Renal cortical epithelial cell (primary cell): ENCODE measurements at places on chromosomes 6 and 20.
A peak's percentile ranks its signal among the peaks of the same experiment; 100 is the strongest.

DNA sequence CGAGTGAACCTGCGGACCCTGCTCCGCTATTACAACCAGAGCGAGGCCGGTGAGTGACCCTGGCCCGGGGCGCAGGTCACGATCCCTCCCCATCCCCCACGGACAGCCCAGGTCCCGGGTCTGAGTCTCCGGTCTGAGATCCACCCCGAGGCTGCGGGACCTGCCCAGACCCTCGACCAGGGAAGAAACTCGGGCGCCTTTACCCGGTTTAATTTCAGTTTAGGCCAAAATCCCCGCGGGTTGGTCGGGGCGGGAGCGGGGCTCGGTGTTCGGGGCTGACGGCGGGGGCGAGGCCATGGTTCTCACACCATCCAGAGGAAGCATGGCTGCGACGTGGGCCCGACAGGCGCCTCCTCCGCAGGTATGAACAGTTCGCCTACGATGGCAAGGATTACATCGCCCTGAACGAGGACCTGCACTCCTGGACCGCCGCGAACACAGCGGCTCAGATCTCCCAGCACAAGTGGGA lies 46.9 kb upstream of the TRIM26 start:
- no peak for DNase-seq

DNA sequence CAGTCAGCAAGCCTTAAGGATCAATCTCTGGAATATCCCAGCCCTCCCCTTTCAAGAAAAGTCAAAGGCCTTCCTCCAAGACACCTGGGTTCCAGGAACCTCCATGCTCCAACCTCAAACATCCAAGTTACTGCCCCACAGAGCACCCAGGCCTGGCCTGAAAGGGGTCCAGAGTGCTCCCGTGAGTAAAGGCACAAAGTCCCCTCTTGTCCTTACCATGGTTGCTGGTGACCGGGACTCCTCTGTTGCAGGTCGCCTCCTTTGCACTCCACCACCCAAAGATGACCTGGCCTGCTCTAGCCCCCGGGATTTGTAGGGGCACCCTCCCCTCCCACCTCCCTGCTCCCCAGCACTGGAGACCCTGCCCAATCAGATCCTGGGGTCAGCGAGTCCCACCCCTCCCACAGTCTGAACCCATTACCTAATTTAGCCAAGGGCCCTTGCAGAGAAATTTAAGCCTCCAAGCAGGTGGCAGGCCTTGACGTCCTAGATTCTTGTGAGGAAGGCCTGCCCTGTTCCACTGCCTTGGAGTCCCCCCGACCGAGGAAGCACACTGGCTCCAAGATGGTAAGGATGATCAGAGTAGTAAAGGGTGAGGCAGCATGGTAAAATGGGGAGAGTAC lies at the start of gene TNNC2:
Gene TNNC2 (minus strand): TSS at position 283 of the 623 bp plus-strand sequence. CDS start 64 bp downstream, at position 219.
- no peak for DNase-seq

DNA sequence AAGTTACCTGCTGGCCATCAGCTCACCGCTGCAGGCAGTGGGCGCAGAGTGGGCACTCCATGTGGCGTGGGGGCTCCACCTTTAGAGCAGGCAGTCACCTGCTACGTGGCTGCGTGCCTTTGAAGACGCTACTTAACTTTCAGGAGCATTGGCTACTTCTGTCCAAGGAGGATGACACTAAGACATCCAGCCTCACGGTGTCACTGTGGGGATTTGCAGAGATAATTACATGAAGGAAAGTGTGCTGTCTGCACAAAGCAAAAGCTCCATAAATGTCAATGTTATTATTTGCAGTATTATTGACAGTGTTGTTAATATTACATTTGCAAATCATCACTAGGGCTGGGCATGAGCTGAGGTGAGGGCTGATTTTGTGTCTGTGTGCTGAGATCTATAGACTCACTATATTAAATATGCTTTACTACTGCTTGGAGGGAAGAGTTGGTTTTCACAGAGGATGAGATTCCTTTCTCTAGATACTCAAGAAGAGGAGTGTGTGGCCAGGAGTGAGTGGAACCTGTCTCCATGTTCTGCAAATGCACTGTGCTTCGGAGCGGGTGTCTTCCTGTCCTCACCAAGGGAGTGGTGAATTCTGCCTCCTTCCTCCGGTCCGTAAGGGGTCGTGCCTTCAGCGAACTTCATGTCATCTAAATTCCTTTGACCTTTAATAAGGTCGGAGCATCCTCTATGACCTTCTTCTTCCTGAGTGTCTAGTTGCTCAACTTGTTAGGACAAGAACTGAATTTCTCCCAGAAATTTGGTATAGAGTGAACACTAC lies 165.8 kb upstream of the SYNDIG1 start:
- DNase-seq, result no peak

DNA sequence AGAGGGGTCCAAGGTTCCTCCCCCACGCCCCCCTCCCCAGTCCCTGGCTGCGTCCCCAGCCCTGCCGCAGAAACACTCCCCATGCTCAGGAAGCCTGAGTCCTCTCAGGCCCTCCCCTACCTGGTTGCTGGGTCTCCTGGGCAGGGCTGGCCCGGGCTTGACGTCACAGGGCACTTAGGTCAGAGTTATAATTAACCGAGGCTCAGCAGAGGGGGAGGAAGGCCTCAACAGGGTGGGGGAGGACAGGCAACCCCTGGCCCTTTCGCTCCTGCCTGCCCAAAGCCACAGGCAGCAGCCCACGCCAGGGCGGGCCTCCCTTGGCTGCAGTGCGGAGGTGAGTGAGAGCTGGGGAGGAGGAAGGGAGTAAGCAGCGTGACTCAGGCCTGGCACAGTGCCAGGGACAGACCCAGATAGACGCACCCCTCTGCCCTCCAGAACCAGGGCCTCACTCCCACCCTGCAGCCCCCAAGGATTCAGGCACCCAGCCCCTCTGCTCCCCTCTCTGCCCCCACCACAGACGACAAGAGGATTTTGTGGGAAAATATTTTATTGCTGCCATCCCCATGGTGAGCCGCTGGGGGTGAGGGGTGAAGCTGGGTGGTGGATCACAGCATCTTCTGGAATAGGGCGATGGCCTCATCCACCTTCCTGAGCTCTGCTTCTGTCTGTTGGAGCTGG lies at the start of gene VWA7:
Gene VWA7 (minus strand): TSS at position 340 of the 678 bp plus-strand sequence. CDS start 549 bp downstream, outside the sequence.
- DNase-seq, result peak; percentile 95

DNA sequence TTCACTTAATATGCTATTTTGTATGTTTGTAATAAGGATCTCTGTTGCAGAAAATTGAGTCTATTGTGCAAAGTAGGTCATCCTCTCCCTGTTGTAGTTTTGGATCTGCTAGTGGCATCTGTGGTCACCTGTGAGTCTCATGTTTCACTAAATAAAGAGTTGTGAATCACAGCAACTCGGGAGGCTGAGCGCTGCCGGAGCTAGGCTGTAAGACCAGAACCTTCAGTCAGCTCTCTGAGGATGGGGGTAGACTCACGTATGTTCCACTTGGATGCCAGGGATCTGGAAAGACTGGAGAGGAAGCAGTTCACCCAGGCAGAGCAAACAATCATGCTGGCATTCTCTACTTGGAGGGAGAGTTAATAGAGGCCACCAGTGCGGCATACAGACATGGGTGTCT lies 187.3 kb upstream of the FOXA2 start:
- peak; percentile 84 for DNase-seq

GRCh38 chr20:61682996-61683681 lies 382.5 kb downstream of the TAF4 start:
- no peak for DNase-seq

DNA sequence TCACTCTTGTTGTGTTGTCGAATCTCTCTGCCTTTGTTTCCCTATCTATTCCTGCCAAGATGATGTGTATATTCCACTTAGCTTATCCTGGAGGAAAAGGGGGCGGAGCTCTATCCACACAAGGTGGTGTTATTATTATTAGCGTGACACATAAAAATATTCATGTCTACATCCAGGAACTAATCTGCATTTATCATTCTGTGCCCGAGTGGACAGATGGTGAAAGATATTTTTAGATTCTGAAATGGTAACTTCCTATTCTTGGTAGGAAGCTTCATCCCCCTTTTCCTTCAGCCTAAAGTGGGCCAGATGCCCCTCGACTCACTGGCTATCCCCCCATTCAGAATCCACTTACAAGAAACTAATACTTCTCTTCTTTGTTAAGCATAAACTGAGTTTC lies 2.0 kb downstream of the XKR7 start:
- DNase-seq, result no peak

GRCh38 chr6:124073820-124074587 lies 270.3 kb downstream of the NKAIN2 start:
- no peak for DNase-seq

DNA sequence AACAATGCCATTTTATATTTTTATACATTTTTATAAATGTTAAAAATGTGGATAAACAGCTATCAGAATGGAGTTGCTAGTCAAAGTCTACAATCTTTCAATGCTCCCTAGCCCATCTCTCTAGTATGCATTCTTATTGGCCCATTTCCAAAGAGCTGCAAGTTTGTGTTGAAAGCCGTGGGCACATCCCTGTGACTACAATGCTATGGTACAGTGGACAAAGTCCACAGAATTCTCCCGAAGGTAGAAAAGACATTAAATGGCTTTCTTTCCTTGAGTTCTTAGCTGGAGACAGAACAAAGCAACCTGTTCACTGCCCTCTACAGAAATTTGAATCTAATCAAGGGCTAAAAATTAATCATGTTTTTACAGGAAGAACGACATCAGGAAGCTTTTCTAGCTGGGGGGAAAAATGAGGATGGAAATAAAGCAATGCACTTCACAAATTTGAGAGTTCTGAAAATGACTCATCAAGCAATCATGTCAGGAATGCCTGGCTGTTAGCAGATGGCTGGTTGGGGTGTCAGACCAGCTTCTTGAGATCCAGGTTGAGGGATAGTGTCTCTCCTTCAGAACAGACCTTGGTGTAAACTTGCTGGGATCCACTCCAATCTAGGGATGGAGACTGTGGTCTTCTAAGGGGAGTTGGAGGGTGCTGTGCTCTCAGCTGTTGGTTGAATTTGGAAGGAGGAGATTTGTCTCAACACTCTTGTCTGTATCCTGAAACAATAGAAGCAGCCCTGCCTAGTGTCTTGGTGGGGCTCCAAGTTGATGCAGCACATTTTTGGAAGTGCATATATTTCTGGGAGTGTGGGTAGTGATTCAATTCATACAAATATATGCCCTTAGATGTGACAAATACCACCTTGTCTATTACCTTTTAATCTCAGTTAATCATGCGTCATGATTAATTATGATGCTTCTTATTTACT lies 143.4 kb upstream of the PHACTR1 start:
- DNase-seq, result peak; percentile 96

DNA sequence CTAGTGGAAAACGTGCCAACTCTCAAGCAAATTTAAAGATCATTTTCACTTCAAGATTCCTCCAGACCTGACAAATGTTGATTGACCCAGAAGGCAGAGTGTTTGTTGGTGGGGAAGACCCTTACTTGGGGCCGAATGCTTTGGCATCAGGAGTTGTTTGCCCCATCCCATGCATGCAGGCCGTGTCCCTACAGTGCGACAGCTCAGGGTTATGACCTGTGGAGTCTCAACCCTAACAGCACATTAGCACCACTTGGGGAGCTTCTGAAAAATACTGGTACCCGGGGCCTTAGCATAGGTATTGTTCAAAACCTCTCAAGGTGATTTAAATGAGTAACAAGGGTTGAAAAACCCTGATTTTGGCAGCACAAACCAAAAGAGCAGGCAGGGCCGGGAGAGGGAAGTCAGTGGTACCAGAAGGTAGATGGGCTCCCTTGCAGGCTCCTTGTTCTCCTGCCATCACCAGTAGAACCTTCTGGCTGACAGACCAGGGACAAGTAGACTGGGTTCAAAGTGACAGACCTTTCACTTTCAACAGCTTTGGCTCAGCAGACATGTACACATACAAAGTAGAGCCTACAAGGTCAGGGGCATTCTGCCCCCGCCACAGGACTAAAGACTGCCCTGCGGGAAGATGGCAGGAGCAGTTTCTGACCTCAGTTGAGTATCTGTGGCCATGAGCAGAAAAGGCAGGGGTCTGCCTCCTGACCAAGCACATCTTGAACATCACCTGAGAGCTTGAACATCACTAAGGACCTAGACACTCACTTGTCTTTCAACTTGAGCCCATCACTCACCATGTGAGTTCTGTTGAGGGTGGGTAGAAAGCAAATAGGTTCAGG lies 39.6 kb downstream of the PLCG1 start:
- DNase-seq, result no peak

DNA sequence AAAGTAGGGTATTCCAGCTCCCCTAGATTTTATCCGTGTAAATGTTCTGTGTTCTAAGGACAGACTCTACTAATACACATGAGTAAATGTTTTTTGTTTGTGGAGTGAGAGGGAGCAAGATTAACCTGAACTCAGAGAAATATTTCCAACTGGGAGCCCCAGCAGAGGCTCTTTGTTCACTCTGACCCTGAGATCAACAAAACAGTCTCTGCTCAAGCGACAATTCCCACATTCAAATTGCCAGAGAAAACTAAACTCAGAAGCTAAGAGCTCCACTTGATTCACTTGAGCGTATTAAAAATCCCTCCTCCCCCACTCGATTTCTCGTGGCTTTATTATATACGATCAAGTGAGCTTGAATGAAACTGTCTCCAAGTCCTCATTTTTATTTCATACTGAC lies 413.9 kb upstream of the JARID2 start:
- no peak for DNase-seq

DNA sequence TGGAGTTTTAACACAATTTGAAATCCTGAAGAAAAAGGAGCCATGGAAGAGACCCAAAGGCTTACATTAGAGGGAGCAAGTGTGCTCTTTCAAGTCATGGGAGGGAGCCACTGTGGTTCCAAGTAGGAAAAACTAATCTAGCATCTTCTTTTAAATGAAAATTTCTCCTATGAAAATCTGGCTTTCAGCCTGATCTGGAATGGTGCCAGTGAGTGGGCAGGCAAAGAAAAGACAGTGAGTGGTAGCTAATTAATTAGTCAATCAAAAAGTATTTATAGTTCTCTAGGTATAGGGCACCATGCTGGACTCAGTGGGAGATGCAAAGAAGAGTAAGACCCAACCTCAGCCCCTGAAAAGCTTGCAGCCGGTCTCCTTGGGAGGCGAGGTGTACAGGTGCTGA lies 21.9 kb downstream of the CAP2 start:
- DNase-seq, result no peak
